ENCODE measurements at places on chromosomes 12 and 14.
A peak's percentile ranks its signal among the peaks of the same experiment; 100 is the strongest.

DNA sequence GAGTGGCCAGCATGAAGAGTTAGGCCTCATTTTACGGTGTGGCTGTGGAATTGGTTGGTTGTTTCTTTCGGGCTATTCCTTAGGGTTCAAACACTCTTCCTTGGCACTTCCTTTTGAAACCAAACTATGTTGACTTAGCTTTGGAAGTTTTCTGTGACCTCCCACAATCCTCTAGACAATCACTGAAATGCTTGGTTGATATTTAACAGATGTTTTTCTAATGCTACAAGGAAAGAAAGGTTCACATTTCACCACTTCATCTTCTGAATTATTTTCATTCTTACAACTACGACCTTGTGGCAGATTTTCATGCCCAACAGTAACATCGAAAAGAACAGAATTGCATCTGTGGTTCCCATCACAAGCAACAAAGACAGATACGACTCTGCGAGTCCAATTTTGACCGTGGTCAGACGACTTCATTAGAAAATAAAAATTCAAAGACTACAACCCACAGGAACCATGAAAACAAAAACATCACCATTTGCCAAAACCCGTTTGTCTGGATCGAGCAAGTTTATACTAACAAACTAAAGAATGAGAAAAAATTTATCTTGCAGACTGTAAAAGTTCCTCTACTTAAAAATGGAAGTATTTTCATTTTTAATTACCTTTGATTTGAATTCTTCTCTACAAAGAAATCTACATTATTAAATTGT, 16.9 kb downstream of the PRKAB1 start:
- no peak for DNase-seq

DNA sequence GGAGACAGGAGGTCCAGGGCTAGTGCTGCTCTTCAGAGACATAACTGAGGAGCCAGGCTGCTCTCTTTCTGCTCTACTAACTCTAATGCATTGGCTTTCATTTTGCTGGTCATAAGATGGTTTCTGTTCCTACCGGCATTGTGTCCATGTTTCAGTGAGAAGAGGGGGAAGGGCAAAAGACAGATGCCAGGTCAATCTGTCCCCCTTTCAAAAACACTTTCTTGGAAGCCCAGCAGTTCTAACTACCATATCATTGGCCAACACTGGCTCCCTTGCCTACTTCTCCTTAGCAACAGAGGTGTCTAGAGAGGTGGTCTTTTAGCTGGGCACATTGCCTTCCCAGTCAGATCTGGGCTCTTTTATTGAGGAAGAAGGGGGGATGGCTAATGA, 63.9 kb downstream of the TGFB3 start:
- no peak for DNase-seq

GRCh38 chr12:67854351-67854750, 134.9 kb upstream of the IFNG-AS1 start:
- no peak for DNase-seq

- DNase-seq, result no peak
Measured at GRCh38 chr14:50778721-50779483, 52.1 kb downstream of the NIN start.

DNA sequence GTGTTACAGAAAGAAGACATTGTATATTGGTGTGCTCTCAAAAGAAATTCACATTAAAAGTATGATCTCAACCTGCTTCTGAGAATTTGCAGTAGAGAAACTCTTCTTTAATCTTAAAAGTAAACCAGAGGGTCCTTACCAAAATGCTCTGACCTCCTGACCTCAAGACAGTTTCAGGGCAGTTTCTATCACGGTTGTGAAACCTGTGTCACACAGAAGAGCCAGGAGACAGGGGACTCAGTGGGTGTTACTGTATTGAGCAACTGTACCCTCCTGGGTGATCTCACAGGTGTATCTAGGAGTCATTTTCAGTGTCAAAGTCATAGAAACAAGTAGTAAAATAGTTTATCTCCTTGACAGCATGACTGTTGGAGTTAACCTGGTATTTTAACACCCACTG, 178.0 kb downstream of the GRIP1 start:
- peak; percentile 19 for DNase-seq

DNA sequence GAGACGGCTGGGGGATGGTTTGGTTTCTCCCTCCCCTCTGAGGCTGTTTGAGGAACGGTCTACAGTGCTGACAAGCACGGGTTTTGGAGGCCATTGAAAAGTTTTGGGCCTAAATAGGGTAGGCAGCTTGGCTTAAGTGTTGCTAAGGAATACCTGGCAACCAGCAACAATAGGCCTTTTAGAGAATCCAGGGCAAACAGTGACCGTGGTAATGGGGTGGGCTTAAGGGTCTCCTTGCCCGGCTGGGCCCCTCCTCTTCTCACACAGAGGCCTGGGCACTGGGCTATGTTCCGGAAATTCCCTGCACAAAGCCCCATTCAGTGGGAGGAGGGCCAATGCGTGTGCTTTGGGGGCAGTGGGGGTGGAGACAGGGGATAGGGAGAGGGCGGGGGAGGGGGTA, 55.4 kb downstream of the ASCL1 start:
- no peak for DNase-seq

DNA sequence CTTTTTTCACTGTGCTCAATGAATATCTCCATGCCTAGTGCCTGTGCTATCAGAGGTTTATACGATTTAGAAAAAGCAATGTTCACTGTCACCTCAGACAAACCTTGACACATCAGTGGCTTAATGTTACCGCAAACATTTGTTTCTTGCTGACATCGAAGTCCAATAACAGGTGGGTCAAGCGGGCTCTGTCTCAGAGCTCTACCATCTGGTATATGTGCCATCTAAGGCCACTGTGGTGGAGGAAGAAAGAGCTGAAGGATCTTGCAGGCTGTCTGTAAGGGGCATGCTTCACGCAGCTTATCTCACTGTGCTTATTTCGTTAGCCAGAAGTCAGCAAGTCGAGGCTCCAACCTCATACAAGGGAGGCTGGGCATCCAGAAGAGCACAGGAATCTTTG, 189.5 kb upstream of the NTF3 start:
- no peak for DNase-seq

DNA sequence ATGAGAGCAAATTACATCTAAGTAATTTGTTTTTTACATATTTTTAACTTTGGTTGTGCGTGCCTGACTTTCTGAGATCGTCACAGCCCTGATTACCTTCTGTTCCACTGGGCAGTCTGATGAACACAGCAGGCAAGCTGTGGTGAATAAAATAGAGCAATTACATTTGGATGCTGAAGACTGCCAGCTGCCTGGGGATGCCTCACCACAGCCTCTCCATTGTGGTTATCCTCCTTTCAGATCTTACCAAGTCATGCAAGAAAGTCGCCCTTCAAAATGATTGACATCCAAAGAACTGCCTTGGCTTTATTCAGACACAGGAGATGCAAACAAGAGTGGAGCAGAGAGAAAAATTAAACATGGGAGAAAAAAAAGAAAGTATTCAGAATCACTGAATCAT, 456.6 kb upstream of the TMPO start:
- DNase-seq, result no peak

DNA sequence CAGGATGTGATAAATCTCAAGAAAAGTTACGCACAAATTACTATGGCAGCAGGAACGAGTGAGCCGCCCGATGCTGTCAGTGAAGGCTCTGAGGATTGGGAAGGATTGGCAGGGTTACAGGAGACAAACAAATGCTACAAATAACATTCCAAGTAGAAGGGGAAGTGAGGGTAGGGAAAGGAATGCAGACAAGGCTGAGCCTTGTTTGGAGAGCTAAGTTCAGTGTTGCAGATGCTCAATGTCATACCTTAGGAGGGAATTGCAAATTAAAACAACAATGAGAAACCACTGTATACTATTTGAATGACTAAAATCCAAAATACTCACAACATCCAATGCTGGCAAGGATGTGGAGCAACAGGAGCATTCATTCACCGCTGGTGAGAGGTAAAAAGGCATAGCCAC, 1.3 kb downstream of the CLEC9A start:
- no peak for DNase-seq

DNA sequence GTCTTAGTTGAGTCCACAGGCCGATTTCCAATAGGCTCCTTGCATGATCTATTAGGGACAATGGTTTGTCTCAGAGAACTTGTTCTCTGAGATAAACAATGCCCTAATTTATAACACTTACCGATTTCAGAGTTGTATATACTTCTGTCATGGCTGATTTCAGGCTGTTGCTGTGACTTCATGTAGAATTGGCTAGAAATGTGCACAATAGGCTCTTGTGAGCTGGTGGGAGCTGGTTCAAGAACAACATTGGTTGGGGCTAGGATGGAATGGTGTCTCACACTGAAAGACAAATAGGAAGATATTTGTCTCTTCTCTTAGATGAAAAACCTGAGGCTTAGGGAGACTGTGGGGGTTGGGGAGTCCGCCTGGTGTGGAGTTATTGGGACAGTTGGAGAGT, 6.7 kb upstream of the KRT86 start:
- no peak for DNase-seq

GRCh38 chr12:49945394-49946080, 5.0 kb upstream of the AQP2 start:
- peak; percentile 45 for DNase-seq

GRCh38 chr14:102901633-102902032, 20.8 kb upstream of the AMN start:
- DNase-seq, result peak; percentile 76

GRCh38 chr14:49935526-49935925, 42.6 kb downstream of the ARF6 start:
- DNase-seq, result no peak

GRCh38 chr12:124881123-124881522, 17.5 kb upstream of the SCARB1 start:
- DNase-seq, result no peak

DNA sequence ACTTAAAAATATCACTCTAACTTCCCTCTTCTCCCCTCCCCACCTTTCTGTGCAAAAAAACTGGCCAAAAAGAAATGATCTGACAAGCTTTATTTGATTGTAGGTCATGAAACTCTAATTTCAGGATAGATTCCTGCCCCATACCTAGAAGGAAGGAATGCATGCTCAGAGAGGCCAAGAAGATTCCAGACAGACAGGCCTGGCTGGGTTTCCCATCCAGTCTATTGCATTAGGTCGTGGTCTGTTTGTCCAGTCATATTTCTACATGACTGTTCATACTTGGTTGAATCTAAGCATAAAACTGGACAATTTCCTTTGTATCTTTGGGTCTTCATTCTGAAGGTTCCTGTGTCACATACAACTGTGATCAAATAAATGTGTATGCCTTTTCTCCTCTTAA, 20.0 kb upstream of the SLC15A5 start:
- no peak for DNase-seq

GRCh38 chr12:71810921-71811320, 28.6 kb upstream of the TBC1D15 start:
- DNase-seq, result no peak

DNA sequence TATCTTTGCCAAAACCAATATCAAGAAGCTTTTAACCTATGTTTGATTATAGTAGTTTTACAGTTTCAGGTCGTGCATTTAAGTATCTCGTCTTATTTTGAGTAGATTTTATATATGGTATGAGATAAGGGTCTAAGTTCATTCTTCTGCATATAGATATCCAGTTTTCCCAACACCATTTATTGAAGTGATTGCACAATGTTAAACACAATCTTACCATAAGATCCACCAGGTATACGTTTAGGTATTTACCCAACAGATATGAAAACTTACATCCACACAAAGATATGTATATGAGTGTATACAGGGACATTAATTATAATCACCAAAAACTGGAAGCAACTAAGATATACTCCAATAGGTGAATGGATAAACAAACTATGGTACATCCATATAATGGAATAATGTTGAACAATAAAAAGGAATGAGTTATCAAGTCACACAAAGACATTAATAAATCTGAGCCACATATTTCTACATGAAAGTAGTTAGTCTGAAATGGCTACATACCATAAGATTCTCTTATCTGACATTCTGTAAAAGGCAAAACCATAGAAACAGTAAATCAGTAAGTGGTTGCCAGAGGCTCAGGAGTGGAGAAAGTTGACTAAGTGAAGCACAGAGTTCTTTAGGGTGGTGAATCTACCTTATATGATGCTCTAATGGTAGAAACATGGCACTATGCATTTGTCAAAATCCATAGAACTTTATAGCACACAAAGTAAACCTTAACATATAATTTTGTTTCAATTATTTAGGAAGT, 222.6 kb downstream of the NUAK1 start:
- DNase-seq, result no peak

GRCh38 chr14:20164462-20164861, 25.8 kb downstream of the OR4N5 start:
- DNase-seq, result no peak

DNA sequence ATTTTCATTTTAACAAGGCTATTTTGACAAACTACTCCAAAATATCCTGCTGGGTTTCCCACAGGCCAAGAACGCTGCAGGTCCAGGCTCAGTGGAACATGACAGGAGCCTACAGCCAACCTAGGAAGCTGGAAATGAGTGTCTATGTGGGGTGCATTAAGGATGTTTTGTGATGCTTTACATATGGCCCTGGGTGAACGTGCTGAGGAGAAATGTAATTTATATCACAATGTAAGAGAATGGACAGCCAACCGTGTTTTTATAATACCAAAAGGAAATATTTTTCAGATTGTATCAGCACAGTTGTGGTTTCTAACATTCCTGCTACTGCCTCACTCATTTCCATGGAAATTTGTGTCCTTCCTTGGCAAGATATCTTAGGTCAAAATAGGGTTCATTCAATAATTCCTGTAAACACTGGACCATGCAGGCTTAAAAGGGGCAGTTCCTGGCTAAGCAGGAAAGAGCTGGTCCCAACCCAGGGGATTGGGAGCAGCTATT, 51.5 kb downstream of the ST8SIA1 start:
- DNase-seq, result no peak

All from GM12878 (cell line).